ENCODE measurements at places on chromosomes 1 and 21.

GRCh38 chr1:94622757-94623156 lies 81.2 kb upstream of the F3 start:
- peak; percentile 96 for DNase-seq

GRCh38 chr1:194279975-194280374 lies 1093.6 kb upstream of the B3GALT2 start:
- no peak for DNase-seq

GRCh38 chr1:44694863-44695478 lies 20.5 kb downstream of the ARMH1 start:
- no peak for DNase-seq

GRCh38 chr1:162111572-162111971 lies 42.1 kb downstream of the NOS1AP start:
- DNase-seq = no peak

- peak; percentile 15 for DNase-seq
These were observed 332.0 kb downstream of the OLFM3 start for GRCh38 chr1:101664726-101665125.

- no peak for DNase-seq
These were observed 171.5 kb upstream of the HMCN1 start for GRCh38 chr1:185562461-185563359.

DNA sequence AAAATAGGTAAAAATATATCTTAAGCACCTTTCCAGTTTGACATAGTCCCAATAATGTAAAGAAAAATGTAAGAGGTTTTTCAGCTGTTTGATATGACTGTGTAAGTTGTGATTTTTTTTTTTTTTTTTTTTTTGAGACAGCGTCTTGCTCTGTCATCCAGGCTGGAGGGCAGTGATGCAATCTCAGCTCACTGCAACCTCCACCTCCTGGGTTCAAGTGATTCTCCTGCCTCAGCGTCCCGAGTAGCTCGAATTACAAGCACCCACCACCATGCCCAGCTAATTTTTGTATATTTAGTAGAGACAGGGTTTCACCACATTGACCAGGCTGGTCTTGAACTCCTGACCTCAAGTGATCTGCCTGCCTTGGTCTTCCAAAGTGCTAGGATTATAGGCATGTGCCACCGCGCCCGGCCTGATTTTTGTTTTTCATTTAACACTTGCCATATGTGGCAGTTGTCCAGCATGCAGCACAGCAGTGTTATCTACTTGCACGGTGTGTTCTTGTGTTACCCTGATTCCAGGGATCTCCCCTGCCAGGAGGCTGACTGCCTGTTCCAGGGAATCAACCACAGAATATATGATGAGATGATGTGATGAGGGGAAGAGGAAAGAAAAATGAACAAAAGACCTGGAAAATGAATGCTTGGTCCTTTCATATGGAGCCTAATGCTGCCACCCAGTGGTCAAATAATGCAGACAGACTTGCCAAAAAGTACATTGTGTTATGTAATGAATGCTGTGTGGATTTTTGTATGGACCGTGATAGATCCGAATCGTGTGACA lies 79.0 kb downstream of the RAVER2 start:
- peak; percentile 74 for DNase-seq

- DNase-seq = peak; percentile 49
These were observed 4.6 kb downstream of the IFFO2 start for GRCh38 chr1:18951818-18952391.

DNA sequence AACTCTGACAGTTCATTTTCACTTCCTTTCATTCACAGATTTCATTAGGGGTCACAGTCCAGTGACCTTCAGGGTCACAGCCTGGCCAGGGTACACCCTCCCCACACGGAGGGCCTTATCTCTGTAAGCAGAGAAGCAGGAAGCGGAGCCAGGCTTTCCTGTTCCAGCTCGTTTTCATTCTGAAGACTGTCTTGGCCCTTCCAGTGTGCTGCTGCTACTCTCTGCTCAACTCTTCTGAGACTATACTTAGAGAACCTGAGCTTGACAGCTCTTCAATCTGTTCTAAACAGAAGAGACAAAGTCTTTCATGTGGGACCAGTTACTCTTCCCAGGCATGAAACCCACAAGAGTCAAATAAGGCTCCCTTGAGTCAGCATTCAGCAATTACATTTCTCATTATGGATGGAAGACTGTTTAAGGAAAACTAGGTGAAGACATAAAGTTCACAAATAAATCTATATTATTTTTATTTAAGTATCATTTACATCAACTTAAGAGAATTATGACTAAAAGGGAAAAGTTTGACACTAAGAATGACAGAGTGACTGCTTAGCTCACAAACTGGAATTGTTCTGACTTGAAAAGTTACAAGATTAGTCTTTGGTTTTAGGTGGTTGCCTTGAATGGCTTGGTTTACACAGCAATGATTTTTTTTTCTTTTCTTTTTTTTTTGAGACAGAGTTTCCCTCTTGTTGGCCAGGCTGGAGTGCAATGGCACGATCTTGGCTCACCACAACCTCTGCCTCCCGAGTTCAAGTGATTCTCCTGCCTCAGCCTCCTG lies 4.8 kb upstream of the TDRD10 start:
- no peak for DNase-seq

DNA sequence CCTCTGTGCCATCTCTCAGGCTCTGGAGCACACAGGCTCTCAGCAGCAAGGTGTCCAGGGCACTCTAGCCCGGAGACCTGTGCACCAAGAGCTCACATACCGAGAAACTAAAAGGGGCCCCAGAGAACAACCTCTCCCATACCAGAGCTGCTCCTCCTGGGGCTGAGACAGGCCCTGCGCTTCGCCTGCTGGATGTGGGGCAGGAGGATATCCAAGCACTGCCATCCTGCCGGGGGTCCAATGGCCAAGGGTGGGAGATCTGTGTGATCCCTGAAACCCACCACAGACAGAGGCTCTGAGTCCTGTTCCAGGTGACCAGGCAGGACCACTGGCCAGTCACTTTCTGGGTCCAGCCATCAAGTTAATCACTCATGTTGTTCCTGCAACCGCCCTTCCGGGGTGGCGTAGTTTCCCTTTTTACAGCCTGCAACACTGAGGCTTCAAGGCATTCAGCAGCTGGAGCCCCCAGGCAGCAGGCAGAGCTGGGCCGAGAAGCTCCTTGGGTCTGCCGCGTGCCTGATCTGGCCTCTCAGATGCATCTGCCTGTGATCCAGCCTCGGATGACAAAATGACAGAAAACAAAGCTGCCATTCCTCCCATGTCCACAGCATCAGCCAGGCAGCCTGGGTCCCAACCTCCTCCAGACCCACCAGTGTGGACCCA lies 36.7 kb upstream of the ACTRT2 start:
- DNase-seq = no peak

DNA sequence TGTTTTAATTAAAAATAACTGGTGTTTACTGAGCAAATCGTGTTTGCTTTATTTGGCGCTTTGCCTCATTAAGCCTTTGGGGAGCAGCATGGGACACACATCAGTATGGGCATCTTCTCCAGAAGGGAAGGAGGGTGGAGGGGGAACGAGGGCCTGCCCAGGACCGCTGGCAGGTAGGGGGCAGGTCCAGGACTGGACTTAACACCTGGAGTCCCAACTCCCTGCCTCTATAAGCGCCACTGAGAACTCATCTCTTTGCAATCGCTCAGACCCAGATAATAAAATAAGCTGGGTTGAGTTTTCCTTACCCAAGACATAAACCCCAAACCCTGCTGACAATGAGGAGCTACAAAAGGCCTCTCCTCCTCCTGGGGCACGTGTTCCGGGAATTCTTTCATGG lies 15.1 kb downstream of the ABCG1 start:
- no peak for DNase-seq

DNA sequence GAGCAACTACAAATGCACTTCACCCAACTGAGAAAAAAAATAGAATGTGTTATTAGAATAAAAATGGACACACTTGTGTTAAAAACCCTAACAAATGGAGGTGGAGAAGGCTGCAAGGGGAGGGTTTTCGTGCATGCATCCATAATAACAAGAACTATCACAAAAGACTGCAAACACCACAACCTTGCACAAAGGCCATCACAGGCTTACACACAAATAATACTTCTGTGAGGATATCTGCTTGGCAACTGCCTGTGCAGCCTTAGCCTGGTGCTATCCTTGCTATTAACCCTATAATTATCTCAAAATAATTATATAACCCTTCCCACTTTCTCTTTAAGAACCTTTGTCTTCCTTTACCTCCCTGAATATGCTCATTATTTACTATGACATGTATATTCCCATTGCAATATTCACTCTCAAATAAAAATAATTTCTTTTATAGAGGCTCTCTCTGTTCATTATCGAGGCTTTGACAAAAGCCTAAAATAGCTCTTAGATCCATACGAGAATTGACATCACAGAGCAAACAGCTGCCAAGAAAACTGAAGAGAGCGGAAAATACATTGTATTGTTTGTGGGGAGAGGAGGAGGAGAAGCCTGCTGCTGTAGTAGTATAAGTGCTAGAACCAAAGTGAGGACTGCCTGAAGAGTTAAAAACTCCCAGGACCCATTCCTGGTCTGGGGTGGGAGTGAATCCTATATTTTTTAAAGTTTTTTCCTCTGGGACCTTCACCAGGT lies 1768.7 kb downstream of the BRINP3 start:
- DNase-seq = no peak

- no peak for DNase-seq
These were observed 31.3 kb downstream of the SDCCAG8 start for GRCh38 chr1:243287123-243287460.

GRCh38 chr1:30029677-30030076 lies 693.7 kb downstream of the MATN1 start:
- DNase-seq = no peak

GRCh38 chr1:22231995-22232690 lies 89.2 kb upstream of the WNT4 start:
- DNase-seq = no peak
